ENCODE measurements at places on chromosomes 16 and 17.

GRCh38 chr16:707062-707538, 1.5 kb upstream of the FBXL16 start:
- no peak for DNase-seq

DNA sequence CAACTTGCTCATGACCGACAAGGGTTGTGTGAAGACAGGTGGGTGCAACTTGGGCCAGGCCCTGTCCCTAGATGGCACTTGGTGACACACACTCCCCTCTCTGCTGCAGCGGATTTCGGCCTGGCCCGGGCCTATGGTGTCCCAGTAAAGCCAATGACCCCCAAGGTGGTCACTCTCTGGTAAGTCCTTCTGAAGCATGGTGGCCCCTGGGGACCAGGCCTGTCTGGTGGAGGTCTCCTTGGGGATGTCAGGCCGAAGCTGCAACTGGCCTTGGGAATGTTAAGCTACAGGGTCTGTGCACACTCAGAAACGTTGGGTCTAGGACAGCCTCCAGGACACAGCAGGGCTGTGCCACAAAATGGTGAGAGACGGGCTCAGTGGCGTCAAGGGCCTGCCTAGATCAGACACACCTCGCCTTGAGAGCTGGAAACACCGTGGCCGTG, 6.8 kb downstream of the CDK10 start:
- DNase-seq: no peak

GRCh38 chr17:30153463-30153862, 36.8 kb downstream of the NSRP1 start:
- DNase-seq: no peak

- DNase-seq: no peak
Observed at GRCh38 chr16:8936421-8936820, 27.3 kb downstream of the USP7 start.

GRCh38 chr17:48630925-48631692, 5.0 kb upstream of the HOXB9 start:
- no peak for DNase-seq

GRCh38 chr17:27986805-27987684, 55.4 kb upstream of the NLK start:
- DNase-seq: no peak

- DNase-seq: no peak
Observed at GRCh38 chr16:11679941-11680911, 12.0 kb downstream of the SNN start.

GRCh38 chr16:12455287-12455798, 348.3 kb downstream of the CPPED1 start:
- no peak for DNase-seq

DNA sequence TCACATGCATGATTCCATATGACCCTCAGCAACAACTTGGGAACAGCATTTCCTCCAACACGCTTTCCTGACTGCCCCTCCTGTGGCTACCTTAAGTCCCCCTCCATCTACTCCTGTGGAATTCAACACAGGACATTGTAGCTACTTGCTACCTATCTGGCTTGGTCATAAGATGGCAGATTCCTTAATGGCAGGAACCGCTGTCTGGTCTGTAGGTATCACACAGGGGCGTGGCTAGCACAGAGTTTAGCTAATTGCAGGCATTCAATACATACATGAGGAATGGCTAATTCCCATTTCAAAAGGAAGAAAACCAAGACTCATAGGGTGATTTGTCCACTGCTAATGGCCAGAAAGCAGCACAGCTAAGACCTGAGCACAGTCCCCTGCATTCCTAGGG, 8.6 kb downstream of the LRRC59 start:
- no peak for DNase-seq

- no peak for DNase-seq
Observed at GRCh38 chr16:78690510-78690909, 591.1 kb downstream of the WWOX start.

DNA sequence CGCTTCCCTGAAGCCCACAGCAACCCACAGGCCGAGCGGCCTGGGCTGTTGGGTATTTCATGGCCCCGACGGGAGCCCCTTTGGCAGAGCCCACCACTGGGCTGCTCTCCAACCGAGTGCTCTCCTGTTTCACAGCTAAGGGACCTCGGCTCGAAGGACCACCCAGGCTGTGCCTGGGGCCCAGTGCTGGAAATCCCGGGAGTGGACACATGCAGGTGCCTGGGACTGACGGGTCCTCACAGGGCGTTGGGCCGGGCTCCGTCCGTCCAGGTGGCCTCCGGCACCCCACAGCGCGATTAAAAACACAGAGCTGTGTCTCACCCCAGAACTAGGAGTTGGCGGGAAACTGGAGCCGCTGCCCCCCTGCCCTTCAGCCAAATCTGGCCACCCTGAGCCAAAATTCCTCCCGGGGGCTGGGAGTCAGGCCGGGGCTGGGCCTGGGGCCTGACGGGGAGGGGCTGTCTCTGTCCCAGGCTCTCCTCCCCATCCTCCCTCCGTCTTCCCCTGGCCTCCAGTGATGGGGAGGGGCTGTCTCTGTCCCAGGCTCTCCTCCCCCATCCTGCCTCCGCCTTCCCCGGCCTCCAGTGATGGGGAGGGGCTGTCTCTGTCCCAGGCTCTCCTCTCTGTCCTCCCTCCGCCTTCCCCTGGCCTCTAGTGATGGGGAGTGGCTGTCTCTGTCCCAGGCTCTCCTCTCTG, 14.1 kb downstream of the UTS2R start:
- no peak for DNase-seq

DNA sequence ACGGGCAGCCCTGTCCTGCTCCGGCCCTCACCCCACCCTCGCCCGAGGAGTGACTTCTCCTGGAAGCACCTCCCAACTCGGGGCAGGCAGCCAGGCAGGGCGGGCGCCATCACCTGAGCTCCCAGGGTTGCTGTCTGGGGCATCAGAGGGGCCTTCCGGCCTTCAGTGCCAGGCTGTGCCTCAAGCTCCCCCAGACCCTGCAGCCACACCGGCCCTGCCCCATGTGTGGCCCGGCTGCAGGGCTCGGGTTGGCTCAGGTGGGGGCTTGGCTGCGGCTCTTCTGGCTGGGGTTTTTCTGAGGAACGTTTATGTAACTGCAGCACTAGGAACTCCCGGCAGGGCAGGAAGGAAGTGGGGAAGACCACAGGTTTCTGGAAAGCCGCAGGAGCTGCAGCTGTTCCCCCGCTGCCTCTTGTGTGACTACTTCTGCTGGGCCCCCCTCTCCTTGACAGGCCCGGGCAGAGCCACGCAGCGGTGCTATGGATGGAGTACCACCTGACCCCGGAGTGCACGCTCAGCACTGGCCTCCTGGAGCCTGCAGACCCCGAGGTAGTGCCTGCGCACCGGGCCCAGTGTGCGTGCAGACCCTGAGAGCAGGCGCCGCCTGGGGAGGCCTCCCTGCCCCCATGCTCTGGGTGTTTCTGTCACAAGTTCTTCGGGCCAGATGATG, 45.6 kb downstream of the PRMT7 start:
- no peak for DNase-seq

DNA sequence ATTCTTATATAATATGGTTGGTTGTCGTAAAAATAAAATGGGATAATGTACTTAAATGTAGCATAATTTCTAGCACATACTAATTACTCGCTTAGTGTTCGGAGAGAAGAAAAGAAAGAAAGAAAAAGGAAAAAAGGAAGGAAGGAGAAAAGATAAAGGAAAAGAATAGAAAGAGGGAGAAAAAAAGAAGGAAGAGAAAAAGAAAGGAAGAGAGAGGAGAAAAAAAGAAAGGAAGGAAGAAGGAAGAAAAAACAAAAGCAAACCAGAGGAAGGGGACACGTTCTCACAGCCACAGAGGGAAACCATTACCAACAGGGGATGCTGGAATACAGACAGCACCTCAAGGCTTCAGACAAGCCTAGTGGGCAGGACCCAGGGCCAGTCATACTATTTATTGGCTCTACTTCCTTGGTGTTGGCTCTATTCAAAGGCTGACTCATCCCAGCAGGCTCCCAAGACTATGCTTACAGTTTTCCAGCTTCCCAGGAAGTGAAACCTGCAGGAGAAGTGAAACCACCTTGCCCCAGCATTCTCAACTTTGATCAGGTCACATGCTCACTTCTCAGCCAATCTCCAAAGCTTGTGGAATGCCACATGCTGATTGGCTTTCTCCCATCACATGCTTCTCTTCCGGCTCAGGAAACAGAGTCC, 273.5 kb upstream of the IRX5 start:
- no peak for DNase-seq

GRCh38 chr16:66266436-66267291, 99.8 kb upstream of the CDH5 start:
- no peak for DNase-seq

DNA sequence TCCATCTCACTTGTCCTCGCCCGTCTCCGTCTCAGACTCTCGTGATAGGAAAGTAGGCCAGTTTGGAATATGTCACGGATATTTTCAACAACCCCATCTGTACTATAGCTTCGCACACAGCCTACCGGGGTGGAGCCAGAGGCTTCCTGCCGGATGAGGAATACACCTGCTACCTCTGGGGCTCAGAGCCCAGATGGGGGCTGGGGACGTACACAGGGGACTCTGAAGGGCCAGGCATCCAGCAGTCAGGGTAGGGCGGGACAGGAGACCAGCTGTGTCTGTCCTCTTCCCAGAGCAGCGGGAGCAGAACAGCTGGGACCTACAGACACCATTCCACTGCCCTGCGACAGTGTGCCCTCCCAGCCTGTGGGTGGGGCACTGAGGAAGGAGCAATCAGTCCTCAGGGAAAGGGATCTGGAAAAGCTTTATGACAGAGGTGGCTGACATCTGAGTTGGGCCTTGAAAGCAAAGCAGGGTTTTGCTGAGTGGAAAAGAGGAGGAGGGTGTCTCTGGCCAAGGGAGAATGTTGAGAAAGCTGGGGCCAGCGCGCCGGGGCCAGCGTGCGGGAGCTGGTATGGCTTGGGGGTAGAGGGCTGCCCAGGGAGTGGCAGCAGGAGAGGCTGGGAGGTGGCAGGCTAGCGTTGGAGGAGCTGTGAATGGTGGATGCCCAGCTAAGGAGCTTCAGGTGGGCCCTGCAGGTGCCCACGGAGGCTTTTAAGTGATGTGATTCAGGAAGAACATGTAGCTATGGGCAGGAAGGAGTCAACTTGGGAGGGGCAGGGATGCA, 11.5 kb upstream of the SRCIN1 start:
- no peak for DNase-seq

GRCh38 chr17:49821466-49821865, 26.4 kb downstream of the TAC4 start:
- no peak for DNase-seq

GRCh38 chr16:52727849-52728248, 180.9 kb upstream of the TOX3 start:
- DNase-seq: no peak

- DNase-seq: no peak
Observed at GRCh38 chr16:47872225-47872624, 283.6 kb downstream of the ABCC12 start.

DNA sequence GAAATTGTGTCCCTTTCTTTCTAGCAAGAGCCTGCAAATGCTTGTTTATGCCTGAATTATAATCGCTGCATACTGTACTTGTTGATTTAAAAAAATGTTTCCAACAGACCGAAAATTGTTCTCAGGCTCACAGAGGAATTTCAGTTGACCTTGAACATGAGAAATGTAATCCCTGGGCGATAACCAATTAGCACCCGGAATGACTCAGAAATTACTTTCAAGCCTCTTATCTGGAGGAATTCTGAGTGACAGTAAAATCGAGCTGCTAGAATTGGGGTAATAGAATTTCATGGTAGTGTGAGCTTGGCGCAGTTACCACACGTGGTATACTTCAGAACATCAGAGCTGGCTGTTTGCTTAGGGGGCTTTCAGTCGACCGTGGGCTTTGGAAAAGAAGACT, 139.1 kb upstream of the CACNG3 start:
- DNase-seq: no peak

- DNase-seq: no peak
Observed at GRCh38 chr16:49546735-49547134, 173.1 kb downstream of the C16orf78 start.

GRCh38 chr16:25812215-25812614, 120.5 kb downstream of the HS3ST4 start:
- no peak for DNase-seq

DNA sequence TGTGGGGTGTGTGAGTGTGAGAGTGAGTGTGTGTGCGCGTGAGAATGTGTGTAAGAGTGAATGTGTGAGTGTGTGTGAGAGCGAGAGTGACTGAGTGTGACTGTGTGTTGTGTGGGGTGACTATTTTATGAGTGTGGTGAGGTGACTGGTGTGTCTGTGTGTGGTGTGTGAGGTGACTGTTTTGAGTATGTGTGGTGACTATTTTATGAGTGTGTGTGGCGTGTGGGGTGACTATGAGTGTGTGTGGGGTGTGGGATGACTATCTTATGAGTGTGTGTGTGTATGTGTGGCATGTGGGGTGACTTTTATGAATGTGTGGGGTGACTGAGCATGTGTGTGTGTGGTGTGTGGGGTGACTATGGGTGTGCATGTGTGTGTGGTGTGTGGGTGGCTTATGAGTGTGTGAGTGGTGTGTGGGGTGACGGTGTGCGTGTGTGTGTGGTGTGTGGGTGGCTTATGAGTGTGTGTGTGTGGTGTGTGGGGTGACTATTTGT, 152.9 kb upstream of the PLCG2 start:
- DNase-seq: no peak

DNA sequence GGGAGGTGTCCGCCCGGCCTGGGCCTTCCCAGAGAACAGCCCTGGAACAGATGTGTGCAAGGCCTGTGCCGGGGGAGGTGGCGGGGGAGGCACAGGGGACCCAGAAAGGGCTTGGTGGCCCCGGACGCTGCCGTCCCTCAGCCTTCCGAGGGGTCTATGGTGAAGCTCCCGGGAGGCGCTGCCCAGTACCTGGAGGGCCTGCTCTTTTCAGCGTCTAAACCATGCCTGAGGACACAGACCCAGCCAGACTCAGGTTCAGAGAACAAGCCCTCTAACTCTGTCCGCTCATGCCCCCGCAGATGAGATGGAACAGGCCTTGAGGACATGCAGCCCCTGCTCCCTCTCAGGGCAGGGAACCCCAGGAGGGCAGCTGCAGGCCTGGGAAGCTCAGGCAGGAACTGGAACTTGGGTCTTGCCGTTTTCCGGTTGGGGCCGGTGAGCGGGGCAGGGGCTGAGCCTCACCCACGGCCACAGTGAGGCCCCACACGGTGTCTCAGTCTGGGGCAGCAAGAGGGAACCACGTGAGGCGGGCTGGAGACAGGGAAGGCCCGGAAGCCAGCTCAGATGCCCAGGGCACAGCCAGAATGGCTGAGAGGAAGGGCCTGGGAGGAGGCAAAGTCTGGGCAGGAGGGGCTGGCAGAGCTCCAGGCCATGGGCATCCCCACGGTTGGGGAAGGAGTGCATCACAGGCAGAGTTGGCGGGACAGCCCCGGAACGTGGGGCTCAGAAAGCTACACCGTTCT, 12.5 kb downstream of the SLC16A3 start:
- DNase-seq: no peak

DNA sequence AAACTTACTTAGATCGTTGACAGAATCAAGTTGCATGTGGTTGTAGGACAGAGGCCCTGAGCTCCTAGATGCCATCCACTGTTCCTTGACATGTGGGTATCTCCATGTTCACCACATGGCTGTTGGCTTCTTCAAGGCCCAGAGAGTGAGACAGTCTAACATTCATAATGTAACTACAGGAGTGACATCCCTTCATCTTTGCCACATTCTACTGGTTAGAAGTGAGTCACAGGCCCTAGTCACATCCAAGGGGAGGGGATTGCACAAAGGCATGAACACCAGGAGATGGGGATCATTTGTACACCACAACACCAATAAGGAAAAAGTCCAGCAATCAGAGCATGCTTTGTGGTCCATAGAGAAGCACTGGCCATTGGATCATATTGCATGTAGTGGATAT, 56.6 kb downstream of the WSCD1 start:
- no peak for DNase-seq

All from cortex of kidney (tissue), 1 donor.